Lung (tissue), 17 donors: ENCODE measurements at places on chromosomes 6 and 20. TPM values are rescaled to one million over a fixed set of nuclear protein-coding genes. Genes with fewer than 3 reads are reported as not detected.

Gene CALHM4
- not detected for total RNA-seq

GRCh38 chr20:57736738-57737347, 27.0 kb upstream of the PMEPA1 start:
- DNase-seq, result no peak

Gene C20orf204
- total RNA-seq, result 2.0 TPM

DNA sequence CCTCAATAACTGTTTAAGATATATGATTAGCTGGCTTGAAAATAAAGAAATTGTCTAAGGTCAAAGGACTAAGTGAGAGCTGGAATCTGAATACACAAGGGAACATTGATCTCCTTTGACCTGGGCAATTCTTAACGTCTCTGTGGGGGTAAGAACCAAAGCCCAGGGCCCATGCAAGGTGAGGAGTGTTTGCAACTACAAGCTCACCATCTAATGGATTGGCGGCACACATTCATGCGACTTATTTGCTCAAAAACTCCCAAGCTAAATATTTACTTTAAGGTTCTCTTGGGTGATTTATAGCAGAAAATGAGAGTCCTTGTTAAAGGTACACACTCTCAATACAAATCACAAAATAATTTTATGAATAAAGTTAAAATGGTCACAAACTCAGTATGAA, 392.0 kb upstream of the FLRT3 start:
- DNase-seq, result no peak

Gene HLA-F
- 76.2 TPM for total RNA-seq

Gene REPS1
- total RNA-seq, result 68.2 TPM

- DNase-seq, result no peak
These were observed 32.1 kb downstream of the C20orf173 start for GRCh38 chr20:35497320-35497719.

DNA sequence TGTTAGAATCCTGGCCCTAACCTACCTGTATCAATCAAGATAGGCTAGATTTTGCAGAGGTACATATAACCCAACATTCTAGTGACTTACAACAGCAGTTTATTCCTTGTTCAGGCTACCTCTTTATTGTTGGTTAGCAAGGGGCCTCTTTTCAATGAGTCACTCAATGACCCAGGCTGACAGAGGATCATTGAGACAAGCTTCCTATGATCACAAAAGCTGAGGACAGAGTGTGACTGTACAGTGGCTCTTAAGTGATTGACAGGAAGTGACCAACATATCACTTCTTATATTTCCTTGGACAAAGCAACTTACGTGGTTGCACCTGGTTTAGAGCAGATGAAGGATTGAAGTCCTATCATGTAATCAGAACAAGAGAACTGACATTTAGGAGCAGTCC, 740.9 kb downstream of the FRK start:
- DNase-seq, result no peak

DNA sequence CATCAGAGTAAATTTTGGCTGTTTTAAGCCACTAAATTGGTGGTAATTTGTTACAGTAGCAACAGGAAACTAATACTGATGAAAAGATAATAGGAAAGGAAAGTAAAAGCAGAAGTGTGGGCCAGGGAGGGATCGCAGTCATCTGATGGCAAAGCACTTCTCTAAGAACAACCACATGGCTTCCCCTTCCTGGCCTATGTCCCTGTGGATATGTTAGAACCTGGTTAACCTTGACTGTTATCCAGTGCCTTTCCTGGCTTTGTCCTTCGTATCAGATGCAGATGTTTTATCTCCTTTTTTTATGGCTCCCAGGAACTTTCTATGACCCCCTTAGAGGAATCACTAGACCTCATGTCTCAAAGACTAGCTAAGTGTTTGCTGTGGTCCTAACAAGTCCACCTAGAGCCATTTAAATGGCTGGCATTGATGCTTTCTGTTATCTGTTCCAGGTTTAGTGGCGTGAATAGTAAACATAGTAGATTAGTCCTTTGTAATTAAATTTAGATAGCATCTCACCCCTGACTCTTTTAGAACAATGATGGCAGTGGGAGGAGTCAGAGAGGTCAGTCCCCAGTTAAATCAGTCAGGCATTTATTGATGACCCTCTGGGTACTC, 79.2 kb upstream of the PHACTR2 start:
- DNase-seq, result no peak

DNA sequence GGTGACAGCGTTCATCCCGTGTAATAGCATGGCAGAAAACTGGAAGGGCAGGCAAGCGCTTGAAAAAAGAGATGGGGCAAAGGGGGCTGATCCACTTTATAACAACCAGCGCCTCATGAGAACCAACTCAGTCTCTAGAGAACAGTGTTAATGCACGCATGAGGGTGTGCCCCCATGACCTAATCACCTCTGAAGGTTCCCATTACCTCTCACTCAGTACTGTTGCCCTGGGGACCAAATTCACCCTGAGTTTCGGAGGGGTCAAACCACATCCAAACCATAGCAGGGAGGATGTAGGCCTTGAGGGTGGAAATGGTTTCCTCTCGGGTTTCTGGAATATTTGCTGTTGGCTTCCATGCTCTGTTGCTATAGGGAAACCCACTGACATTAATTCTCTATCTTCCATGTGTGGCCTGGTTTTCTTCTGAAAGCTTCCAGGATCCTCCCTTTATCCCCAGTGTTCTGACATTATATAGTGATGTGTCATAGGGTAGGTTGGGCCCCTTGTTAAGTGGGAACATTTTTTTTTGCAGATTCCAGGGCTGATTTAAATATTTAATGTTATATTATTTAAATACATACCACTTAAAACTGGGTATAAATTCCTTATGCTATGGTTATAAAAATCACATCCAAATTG, 65.2 kb downstream of the PPP1R14C start:
- no peak for DNase-seq

Gene TRAM2
- 33.4 TPM for total RNA-seq
